ENCODE measurements at places on chromosomes 13 and 19. TPM values are rescaled to one million over a fixed set of nuclear protein-coding genes. Genes with fewer than 3 reads are reported as not detected.

DNA sequence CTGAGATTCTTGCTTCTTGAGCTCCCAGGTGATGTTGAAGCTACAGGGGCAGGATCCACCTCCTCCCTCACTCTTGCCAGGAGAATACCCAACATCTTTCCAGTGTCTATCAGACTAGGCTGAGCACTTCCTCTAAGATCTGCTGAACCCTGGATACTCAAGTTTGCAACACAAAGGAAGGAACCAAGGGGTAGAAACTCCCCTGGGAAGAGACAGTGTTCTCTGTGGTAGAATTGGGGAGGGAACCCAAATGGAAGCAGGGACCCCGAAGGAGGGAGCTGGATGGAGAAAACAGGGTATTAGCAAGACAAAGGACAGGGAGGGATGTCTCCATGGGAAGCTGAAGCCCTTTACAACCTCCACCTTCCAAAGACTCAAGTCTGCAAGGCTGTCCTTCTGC is 117.6 kb downstream of the DNAJC15 start:
- no peak for DNase-seq
- no peaks in the 10 kb centered on the region for H3K27me3 ChIP-seq
- H3K36me3 ChIP-seq: no peaks in the 10 kb centered on the region
- no peak overlapping the region for H3K4me3 ChIP-seq
- no peak overlapping the region for H3K27ac ChIP-seq
- H3K4me1 ChIP-seq: no peaks in the 10 kb centered on the region

GRCh38 chr13:99749271-99750019 is 222.1 kb downstream of the ZIC5 start:
- DNase-seq: no peak
- H3K27ac ChIP-seq: no peak overlapping the region
- H3K4me1 ChIP-seq: no peaks in the 10 kb centered on the region

DNA sequence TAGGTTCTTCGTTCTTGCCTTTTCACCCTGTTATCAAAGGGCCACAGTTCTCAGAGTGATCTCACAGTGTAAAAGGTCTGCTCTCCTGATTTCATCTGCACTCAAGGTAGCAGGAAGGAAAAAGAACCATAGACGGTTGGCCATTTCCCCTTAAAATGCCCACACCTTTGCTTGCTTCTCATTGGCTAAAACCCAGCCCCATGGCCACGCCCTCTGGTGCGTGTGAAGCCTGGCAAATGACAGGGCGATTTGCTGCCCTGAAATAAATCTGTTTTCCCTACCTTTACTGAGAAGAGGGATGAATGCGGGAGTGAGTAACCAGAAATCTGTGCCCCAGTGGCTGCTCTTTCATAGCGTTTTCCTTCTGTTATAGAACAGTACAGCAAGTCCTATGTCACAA is 269.3 kb downstream of the POU4F1 start:
- H3K4me3 ChIP-seq: no peak overlapping the region
- no peak overlapping the region for H3K27ac ChIP-seq
- no peak for DNase-seq
- no peaks in the 10 kb centered on the region for H3K27me3 ChIP-seq
- no peaks in the 10 kb centered on the region for H3K36me3 ChIP-seq
- no peaks in the 10 kb centered on the region for H3K4me1 ChIP-seq

DNA sequence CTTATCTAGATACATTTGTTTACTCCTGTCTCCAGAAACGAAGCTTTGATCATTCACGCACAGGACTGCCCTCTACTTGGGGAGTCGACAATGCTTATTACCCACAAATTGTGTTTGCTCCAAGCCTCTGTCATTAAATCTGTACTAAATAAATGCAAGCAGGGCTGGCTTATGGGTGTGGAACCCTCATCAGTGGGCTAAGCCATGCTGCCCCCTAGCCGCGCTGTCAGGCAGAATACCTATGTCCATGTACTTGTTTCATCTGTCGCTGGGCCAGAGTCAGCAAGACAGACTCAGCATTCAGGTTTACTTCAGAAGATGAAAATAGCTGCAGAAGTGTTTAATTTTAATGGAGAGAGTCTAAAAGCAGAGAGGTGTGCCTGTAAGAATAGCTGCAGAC is 110.0 kb upstream of the PRR20A start:
- DNase-seq: no peak
- no peaks in the 10 kb centered on the region for H3K36me3 ChIP-seq
- H3K4me1 ChIP-seq: no peaks in the 10 kb centered on the region
- no peak overlapping the region for H3K27ac ChIP-seq
- H3K4me3 ChIP-seq: no peak overlapping the region
- H3K27me3 ChIP-seq: no peaks in the 10 kb centered on the region

Gene APC2
- total RNA-seq: not detected

GRCh38 chr19:50203281-50204080 is at the start of gene MYH14:
Gene MYH14, plus strand, starts transcription at chr19:50203622. Its CDS starts 6,744 bp downstream, at chr19:50210366.
- no peaks in the 10 kb centered on the region for H3K36me3 ChIP-seq
- H3K4me1 ChIP-seq: no peaks in the 10 kb centered on the region
- no peak within 1 kb of the TSS for H3K27ac ChIP-seq
- no peak within 1 kb of the TSS for H3K4me3 ChIP-seq
- DNase-seq: no peak

DNA sequence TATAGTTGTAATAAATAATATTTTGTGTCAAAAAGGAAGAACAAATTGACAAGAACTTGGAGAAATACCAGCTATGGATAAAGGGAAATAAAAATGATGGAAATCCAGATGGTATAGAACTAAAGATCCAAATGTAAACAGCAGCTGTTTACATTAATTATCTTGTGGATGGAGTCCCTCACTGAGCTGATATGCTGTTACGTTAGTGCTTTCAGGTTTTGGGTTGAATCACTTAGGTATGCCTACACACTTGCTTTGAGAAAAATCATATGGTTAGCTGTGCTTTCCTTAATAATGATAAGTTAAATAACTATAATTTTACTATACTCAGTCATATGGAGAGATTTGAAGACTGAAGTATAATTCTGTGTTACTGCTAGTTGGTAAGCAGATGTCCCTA is 27.7 kb downstream of the WASF3 start:
- no peaks in the 10 kb centered on the region for H3K36me3 ChIP-seq
- DNase-seq: no peak
- H3K27me3 ChIP-seq: no peaks in the 10 kb centered on the region
- no peaks in the 10 kb centered on the region for H3K4me1 ChIP-seq
- H3K4me3 ChIP-seq: no peak overlapping the region

DNA sequence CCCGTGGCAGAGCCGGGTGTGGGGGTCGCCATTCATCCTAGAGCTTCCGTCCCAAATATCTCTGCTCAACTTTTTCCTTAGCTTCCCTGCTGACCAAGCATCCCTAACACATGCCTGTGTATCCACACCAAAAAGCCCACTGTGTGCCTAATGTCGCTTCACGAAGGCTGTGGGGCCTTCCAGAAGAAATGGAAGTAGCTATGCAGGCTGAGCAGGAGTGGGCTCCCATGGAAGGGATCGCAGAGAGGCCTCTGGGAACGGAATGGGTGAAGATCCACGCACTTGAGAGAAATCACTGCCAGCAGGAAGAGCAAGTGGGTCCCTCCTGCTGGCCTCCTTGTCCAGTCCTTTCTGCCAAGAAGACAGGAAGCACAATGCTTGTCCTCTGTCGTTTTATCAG is 136.0 kb downstream of the SOX1 start:
- H3K4me1 ChIP-seq: no peaks in the 10 kb centered on the region
- H3K27me3 ChIP-seq: no peaks in the 10 kb centered on the region
- no peak overlapping the region for H3K4me3 ChIP-seq
- no peaks in the 10 kb centered on the region for H3K36me3 ChIP-seq

Gene ZFP82
- 8.2 TPM for total RNA-seq

DNA sequence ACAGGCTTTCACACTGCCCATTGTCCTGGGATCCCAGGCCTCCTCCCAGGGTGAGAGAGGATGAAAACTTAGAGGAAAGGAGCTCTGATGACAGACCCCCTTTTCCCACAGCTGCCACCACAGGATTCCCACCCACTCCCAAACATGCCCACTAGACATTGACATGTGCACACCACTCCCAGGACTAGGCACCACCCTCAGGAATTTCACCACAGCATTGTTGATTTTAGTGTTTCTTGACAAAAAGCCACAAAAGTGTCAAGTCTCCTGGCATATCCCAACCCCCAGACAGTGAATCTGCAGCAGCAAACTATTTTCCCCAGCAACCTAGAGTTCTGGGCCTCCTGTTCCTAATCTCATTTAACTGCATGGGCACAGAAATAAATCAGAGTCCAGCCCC is 10.1 kb downstream of the ZNF714 start:
- DNase-seq: no peak
- H3K4me1 ChIP-seq: no peaks in the 10 kb centered on the region
- no peaks in the 10 kb centered on the region for H3K27me3 ChIP-seq
- no peaks in the 10 kb centered on the region for H3K36me3 ChIP-seq
- no peak overlapping the region for H3K27ac ChIP-seq
- H3K4me3 ChIP-seq: no peak overlapping the region

GRCh38 chr19:21430675-21431074 is 33.7 kb downstream of the ZNF493 start:
- no peaks in the 10 kb centered on the region for H3K27me3 ChIP-seq
- H3K4me1 ChIP-seq: no peaks in the 10 kb centered on the region
- DNase-seq: no peak
- no peak overlapping the region for H3K4me3 ChIP-seq
- no peaks in the 10 kb centered on the region for H3K36me3 ChIP-seq

DNA sequence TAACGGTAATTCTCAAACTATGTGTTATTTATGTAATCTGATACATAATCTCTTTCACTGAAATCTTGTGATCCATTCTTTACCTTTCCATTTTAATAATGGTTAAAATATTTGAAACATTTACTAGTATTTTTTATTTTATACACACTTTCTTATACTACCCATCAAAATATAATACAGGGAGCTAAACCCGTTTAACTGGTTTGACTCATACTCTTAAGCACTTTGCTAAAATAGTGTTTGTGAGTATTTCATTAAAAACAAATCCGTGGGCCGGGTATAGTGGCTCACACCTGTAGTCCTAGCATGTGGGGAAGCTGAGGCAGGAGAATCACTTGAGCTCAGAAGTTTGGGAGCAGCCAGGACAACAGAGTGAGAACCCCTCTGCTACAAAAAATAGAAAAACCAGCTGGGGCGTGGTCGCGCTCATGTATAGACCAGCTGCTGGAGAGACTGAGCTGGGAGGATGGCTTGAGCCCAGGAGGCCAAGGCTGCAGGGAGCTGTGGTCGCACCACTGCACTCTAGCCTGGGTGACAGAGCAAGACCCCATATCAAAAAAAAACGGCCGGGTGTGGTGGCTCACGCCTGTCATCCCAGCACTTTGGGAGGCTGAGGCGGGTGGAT is 43.8 kb upstream of the DCUN1D2 start:
- H3K4me3 ChIP-seq: no peak overlapping the region
- peaks cover 13% of the 10 kb centered on the region for H3K36me3 ChIP-seq
- no peaks in the 10 kb centered on the region for H3K4me1 ChIP-seq
- no peak for DNase-seq
- no peaks in the 10 kb centered on the region for H3K27me3 ChIP-seq

DNA sequence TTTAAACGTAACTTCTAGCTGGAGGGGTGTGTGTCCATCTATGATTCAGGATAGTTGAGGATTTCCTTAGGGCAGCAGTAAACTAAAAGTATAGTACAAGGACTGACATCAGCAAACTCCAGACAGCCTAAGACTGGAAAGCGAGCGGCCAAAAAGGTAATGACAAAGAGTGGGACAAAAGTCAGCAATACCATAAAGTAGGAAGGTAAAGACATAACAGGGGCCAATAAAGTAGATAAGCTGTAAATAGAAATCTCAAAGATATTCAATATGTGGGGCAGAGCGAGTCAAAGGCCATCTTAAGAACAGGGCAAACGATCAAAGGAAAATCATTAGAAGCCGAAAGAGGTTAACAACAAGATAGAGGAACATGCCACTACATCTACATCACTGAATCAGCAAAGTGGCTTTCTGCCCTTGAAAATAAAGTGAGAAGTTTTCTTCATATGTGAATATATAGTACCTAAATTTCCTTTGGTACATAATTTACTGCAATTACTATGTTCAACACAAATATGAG is 167.2 kb downstream of the DIAPH3 start:
- H3K36me3 ChIP-seq: no peaks in the 10 kb centered on the region
- no peaks in the 10 kb centered on the region for H3K27me3 ChIP-seq

Gene ZNF730
- not detected for total RNA-seq

Gene PSG1
- not detected for total RNA-seq

DNA sequence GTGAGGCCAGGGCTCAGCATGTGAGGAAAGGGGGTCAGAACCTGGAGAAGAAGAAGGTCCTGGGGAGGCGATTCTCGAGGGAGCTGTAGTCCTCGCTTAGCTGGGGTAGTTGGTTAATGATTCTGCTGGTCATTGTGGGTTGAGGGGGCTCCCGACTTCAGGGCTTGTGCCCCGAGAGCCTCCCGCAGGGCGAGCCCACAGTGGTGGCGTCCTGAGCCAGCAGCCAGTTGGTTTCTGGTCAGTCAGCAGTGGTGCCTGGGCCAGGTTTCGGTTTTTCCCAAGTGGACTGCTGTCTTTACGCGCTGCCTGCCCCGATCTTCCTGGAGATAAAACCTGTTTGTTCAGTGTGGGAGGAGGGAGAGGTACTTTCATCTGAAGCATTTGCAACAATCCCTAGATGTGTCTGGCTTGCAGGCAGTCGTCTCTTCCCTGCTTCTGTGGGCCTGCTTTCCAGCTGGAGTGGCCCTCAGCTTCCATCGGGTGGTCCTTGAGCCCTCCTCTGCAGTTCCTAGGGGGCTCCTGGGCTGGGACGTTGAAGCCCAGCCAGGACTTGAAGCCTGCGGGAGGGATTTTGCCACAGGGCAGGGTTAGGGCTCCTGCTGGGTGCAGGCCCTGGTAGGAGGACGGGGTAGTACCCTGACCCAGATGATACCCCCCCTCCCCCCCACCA is 3.2 kb downstream of the PTBP1 start:
- H3K27ac ChIP-seq: peak overlapping the region; percentile 42
- DNase-seq: no peak
- H3K27me3 ChIP-seq: no peaks in the 10 kb centered on the region
- H3K36me3 ChIP-seq: peaks cover 25% of the 10 kb centered on the region
- H3K4me3 ChIP-seq: peak overlapping the region; percentile 38
- H3K4me1 ChIP-seq: peaks cover 60% of the 10 kb centered on the region

- DNase-seq: no peak
- no peaks in the 10 kb centered on the region for H3K27me3 ChIP-seq
- H3K4me1 ChIP-seq: peaks cover 20% of the 10 kb centered on the region
- no peak overlapping the region for H3K4me3 ChIP-seq
- H3K36me3 ChIP-seq: peaks cover 71% of the 10 kb centered on the region
These were observed 8.8 kb downstream of the PPP2R1A start for GRCh38 chr19:52198678-52199077.

Gene ZNF526
- total RNA-seq: 28.8 TPM

- H3K4me1 ChIP-seq: no peaks in the 10 kb centered on the region
- H3K36me3 ChIP-seq: no peaks in the 10 kb centered on the region
- peaks cover 3% of the 10 kb centered on the region for H3K27me3 ChIP-seq
- DNase-seq: no peak
These were observed 22.2 kb downstream of the SIGLEC5 start for GRCh38 chr19:51607920-51608562.

- H3K36me3 ChIP-seq: no peaks in the 10 kb centered on the region
- DNase-seq: no peak
- H3K27me3 ChIP-seq: no peaks in the 10 kb centered on the region
- no peak overlapping the region for H3K4me3 ChIP-seq
- no peak overlapping the region for H3K27ac ChIP-seq
These were observed 270.3 kb upstream of the TMTC4 start for GRCh38 chr13:100944791-100945345.

All from CD4-positive, alpha-beta memory T cell (primary cell).